Upper lobe of right lung (tissue), 1 donor: ENCODE measurements at places on chromosomes 1 and 21.
A peak's percentile ranks its signal among the peaks of the same experiment; 100 is the strongest.

- no peak for DNase-seq
Measured at GRCh38 chr1:188871164-188871563, 1606.5 kb downstream of the BRINP3 start.

DNA sequence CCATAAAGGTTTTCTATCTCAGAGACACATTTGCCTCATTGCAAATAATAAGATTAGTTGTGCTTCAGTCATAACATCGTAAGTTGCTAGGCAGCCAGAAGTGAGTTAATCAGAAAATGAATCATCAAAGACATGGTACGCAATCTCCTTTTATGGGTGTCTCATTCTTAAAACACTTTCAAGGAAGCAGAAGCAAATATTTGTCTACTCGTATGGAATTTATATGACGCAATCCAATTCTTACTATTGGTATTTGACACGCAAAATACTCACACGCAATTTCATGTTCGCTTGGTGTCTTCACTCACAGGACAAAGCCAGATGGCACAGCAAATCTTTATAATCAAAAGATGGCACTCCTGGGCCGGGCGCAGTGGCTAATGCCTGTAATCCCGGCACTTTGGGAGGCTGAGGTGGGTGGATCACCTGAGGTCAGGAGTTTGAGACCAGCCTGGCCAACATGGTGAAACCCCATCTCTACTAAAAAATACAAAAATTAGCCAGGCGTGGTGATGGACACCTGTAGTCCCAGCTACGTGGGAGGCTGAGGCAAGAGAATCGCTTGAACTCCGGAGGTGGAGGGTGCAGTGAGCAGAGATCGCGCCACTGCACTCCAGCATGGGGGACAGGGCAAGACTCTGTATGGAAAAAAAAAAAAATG is 56.4 kb downstream of the HLCS start:
- DNase-seq, result no peak

DNA sequence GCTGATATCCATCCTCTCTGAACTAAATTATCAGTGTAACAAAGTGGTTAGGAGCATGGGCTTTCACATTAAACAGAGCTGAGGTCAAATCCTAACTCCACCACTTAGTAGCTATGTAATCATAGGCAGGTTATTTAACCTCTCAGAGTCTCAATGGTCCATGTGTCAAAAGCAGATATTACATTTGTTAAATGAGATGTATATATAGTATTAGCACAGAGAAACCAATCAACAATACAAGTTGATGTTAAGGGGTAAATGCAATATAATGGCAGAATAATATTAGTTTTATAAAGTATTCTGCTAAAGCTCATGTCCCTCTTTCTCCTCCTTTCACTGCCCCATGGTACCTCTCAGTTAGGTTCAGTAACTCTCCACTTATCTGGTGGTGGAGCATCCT is 27.2 kb downstream of the DBT start:
- DNase-seq, result no peak

DNA sequence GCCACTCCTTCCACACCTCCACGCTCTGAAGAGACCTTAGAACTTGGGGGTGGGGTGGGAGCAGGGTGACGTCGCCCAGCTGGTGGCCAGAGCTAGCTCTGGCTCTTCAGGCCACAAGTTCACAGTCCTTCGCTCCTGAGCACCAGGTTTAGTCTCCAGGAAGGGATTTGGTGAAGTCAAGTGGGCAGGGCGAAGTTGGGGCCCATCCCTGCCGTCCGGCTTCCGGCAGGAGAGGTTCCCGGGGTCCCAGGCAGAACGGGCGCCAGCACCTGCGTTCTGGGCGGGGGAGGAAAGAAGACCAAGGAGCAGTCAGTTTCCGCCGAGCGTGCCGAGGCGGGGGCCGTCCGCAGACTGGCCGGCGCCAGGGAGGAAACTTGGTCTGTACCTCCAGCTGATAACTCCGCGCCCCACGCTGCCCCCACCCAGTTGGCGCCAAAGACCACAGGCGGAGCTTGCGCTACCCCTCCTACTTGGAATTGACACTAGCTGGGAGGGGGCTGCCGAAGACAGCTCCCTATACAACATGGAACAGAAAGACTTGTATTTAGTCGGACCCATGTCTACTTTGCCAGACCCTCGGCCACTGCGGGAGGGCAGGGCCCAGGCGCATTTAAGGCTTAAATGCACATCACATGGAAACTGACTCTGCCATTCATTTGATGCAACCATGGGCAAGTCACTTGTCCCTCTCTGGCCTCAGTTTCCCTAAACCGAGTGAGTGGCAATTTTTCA is 995 bp downstream of the ID3 start:
- DNase-seq, result peak; percentile 87

- no peak for DNase-seq
Measured at GRCh38 chr1:198880397-198880796, 241.6 kb downstream of the PTPRC start.

DNA sequence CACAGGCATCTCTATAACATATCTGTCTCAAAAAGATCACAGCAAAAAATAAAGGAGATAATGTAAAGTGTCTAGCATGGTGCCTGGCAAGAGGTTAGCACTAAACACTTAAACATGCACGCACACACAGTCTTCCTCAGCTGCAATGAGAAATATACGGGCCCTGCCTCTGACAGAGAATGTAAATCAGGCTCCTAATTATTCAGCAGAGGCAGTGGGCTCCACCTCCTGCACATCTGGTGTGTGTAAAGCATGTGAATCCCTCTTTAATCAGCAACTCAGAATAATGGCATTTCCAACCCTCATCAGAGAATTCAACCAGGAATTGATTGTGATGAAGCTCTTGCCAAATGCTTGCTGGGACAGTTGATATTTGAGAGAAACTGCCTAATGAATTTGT is 85.6 kb upstream of the KCNA3 start:
- DNase-seq, result no peak

DNA sequence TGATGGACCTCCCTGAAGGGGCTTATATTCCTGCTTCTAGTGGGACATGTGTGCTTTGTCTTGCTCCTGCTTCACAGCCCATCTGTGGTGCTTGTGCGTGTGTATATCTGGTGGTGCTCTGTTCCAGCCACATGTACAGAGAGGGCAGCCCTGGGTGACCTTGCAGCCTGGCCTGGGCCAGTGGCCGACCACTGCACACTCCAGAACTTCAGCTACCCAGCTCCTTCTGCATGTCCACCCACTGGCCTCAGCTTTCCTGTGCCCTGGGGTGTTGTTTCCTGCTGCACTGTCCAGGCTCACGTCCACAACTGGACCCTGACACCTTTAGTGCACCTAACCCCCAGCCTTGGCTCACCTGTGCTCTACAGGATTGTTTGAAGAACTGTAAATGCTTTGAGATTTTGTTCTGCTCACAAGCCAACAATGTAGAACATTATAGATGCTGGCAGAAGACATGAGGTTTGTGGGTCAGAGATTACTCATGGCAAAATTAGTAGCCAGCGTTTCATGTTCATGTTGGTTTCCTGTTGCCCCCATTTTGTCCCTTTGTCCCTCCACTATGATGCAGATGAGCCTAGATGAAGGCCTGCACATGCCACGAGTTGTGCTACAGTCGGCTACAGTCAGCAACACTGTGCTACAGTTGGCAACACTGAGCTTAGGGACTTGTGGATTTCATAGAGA is 5.3 kb upstream of the S100B start:
- DNase-seq, result no peak

GRCh38 chr1:182614796-182615454 is 10.7 kb upstream of the RGS16 start:
- peak; percentile 89 for DNase-seq

DNA sequence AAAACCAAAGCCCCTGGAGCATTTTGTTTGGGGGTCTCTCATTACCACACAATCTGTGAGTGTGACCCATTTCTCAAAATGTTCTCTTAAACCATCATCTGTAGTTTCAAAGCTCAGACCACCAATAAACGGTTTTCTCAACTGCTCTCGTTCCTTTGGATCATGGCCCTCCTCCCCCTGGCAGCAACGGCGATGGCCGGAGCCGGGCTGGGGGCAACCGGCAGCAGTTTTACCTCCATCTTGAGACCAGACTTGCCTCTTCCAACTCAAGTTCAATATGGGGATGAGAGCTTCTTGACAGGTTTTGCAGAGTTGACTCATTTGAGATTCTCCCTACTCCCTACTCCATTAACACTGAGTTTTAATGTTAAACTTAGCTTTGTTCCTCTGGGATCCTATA is 29.7 kb downstream of the LRRC42 start:
- no peak for DNase-seq

GRCh38 chr1:3070644-3071564 is 1.9 kb downstream of the PRDM16 start:
- peak; percentile 68 for DNase-seq

GRCh38 chr21:15539376-15539775 is 190.4 kb upstream of the USP25 start:
- DNase-seq, result no peak

GRCh38 chr1:234309598-234310459 is 63.4 kb upstream of the COA6 start:
- peak; percentile 80 for DNase-seq

DNA sequence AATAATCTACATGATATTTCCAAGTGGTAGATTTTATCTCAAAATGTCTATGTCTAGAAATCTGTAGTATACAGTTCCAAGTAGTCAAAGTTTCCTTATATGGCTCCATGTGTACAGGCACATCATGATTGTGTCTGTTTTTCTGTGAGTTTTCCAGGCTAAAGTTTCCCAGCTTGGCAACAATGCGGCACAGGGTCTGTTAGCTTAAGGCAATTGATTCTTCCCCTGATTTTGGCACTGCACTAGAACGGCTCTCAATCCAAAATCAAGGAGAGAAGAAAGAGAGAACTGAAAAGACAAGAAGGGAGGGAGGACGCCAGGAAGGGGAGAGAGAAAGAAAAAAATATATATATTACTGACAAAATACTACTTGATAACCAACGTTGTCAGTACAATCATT is 193.9 kb upstream of the SNX7 start:
- DNase-seq, result no peak

- DNase-seq, result no peak
Measured at GRCh38 chr1:24362982-24363614, 43.9 kb downstream of the GRHL3 start.

DNA sequence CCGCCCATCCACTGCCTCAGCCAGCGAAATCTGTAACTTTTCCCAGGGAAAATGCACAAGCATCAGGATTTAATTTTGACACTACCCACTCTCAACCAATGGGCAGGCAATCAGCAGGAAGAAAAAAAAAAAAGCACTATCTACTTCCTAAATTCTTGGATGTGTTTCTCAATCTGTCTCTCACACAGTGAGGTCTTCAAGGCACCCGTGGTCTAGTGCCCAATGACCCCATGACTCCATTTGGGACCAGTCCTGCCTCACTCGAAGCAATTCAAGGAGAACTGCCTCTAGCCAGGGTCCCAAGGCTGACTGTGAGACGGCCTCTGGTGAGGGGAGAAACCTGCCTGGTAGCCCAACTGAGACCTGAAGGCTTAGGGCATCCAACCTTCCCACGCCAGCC is 35.9 kb downstream of the CSF1 start:
- DNase-seq, result peak; percentile 26

GRCh38 chr1:9942399-9942938 is 722 bp downstream of the LZIC start:
- no peak for DNase-seq

GRCh38 chr1:184427722-184428121 is 40.9 kb downstream of the C1orf21 start:
- no peak for DNase-seq

DNA sequence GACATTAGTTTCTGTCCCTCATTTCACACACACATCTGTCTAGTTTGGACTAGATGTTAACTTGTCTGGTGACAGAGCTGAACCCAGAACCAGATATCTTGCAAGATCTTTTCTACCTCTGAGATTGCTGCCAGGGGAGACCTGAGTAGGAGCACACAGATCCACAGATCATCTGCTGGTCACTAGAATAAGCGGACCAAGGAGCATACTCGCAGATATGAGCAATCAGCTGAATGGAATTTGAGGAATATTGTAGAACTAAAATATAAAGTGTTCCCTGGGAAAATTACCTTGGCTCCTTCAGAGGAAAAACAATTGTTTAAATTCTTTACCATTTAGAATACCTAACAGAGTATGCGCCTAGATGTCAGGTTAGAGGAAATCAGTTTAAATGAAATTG is 90.7 kb downstream of the TNFSF18 start:
- DNase-seq, result no peak

DNA sequence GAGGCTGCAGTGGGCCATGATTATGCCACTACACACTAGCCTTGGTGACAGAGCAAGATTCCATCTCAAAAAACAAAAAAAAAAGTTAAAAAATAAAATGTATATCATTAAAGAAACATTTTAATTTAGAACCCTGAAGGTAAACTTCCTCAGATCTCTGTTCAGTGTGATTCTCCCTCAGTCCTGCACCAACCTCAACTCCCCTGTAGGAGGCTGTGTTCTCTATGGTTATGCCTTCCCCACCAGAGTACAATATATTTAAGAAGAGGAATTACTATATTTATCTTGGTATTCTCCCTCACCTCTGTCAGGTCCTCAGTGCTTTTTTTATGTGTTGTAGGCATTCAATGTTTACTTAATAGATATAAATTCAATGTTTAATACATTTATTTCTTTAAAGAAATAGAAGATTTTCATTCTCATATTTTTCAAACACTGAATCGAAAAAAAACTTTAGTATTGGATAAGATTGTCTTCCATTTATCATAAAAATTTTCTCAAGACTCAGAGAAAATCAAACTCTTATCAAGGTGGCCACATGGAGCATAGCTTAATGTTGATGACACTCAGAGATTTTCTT is 4.8 kb upstream of the LRRC8B start:
- DNase-seq, result no peak

GRCh38 chr1:221241592-221241991 is 362.3 kb downstream of the HLX start:
- no peak for DNase-seq

DNA sequence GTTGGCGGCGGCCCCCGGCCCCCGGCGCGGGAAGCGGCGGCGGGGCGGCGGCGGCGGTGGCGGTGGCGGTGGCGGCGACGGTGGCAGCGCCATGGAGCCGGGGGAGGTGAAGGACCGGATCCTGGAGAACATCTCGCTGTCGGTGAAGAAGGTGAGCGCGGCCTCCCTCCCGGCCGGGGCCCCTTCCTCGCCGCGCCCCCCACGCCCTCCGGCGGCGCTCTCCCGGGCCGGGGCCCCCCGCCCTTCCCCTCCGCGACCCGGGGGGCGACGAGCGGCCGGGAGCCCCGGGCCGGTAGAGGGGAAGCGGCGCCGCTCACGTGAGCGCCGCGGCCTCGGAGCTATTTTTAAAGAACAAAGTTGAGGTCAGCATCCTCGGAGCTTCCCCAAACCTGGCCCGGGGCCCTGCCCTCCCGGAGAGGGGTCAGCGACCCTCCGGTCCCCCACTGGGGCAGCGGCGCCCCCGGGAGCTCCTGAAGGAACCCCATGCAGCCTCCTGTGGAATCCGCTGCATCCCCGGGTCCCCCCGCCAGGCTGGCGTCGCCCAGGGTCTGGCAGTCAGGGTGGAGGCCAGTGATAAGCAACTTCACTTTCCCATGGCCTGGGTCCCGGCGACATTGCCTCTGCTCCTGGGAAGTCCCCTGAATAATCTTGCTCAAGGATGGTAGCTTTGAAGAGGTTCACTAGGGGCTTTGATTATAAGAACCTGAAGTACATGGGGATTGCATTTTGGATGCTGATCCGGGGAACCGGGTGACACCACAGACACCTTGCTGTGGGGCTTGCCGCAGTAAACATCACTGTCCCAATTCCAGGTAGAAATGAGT is 560 bp downstream of the PLEKHM2 start:
- peak; percentile 77 for DNase-seq
